ENCODE measurements at places on chromosomes 6 and 20.
A peak's percentile ranks its signal among the peaks of the same experiment; 100 is the strongest.

DNA sequence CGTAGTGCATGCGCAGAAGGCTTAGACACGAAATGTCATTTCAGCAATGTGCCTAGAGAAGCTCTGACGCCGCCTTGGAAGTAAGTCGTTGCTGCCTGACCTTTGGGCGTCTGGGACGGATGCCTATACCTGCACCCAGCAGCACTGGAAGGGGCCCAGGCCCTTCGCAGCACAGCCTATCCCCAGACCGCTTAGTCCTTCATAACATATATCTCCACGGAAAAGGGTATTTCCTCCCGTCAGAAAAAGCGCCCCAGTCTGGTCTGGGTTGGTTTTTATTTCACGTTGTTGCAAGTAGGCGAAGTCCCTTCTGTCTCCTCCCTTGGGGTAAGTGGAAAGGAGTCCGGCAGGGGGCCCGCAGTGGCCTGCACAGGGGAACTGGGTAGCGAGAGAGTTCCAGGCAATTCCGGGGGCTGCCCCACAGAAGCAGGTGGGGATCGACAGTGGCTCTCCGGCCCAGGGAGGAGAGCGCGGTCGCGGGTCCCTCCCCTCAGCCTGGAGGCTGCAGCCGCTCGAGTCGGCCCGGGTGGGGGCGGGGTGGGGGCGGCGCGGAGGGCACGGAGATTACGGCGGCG is 559 bp upstream of the EYA4 start:
- DNase-seq: no peak

GRCh38 chr6:138246650-138247440 is 28.6 kb upstream of the PBOV1 start:
- DNase-seq: no peak

DNA sequence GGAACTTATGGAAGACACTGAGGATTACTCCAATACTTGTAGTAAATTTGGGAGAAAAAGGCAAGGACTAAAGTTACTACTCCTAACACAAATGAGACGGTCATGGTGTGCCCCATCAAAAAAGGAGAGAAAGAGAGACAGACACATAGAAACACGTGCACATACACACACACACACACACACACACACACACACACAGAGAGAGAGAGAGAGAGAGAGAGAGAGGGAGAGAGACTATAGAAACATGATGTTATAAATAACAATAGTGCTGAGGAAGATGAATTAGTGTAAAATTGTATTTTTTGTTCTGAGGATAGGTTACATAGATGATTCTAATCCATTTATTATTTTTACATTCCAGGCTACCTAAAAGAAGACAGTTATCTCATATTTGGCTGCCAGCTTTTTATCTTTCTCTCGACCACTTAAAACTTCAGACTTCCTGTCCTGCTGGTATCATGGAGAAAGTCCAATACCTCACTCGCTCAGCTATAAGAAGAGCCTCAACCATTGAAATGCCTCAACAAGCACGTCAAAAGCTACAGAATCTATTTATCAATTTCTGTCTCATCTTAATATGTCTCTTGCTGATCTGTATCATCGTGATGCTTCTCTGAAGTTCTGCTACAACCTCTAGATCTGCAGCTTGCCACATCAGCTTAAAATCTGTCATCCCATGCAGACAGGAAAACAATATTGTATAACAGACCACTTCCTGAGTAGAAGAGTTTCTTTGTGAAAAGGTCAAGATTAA is 10.5 kb downstream of the PLN start:
- DNase-seq: no peak

- DNase-seq: no peak
These were observed 17.4 kb downstream of the PIGT start for GRCh38 chr20:45433316-45433715.

- DNase-seq: no peak
These were observed 287.1 kb downstream of the GMDS start for GRCh38 chr6:1958257-1958656.

GRCh38 chr6:148501178-148501590 is 158.5 kb downstream of the SASH1 start:
- no peak for DNase-seq

DNA sequence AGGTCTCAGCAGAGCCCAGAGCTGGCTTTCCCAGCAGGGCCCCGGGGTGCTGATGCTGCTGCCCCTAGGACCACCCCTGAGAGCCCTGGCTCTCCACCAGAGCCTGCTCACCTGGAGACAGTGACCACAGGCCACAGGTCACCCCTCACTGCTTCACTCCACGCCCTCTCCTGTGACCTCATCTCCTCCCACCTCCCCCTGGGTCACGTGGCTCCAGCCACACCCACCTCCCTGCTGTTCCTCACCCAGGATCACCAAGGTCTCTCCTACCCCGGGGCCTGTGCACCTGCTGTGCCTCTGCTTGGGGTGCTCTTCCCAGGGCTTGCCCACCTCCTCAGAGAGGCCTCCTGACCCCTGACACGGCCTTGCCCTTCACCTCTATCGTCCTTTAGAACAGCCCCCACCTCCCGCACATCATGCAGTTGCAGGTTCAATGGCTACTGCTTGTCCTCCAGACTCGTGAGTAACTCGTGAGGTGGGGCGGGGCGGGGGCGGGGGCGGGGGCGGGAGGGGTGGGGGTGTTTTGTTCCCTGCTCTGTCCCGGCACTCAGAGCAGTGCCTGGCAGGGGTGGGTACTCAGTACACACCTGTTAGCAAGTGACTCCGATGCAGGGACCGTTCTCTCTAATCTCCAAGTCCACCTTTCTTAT is 468.0 kb downstream of the PREX1 start:
- no peak for DNase-seq

- no peak for DNase-seq
These were observed 118.4 kb upstream of the SLC2A12 start for GRCh38 chr6:134170844-134171243.

DNA sequence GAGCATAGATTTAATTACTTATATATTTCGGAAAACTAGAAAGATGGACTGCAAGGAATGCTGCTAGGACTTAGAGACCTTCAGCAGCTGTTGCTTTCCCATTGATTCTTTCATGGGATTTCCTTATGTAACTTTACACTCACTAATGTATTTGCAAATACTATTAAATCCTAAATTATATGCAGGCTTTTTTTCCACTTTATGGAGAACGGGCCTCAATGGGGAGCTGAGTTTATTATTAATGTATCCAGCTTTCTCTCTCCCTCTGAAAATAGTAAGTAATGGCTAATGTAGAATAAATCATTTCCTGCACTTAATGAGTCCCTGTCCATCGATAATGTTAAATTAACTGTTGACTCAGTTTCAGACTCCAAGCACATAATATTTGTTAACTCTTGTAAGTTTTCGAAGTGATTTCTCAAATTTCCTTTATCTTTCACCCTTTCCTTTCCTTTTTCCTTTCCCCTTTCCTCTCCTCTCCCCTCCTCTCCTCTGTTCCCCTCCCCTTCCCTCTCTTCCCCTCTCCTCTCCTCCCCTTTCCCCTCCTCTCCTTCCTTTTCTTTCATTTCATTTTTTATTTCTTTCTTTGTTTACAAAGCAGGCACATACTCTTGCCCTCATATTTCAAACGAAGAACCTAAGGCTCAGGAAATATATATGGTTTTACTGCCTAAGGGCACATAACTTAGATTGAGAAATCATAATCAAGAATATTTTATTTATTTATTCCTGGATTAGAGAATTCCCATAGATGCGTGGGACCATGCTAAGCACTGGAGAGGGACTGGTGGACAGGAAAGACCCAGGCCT is 503.6 kb downstream of the MMUT start:
- no peak for DNase-seq

DNA sequence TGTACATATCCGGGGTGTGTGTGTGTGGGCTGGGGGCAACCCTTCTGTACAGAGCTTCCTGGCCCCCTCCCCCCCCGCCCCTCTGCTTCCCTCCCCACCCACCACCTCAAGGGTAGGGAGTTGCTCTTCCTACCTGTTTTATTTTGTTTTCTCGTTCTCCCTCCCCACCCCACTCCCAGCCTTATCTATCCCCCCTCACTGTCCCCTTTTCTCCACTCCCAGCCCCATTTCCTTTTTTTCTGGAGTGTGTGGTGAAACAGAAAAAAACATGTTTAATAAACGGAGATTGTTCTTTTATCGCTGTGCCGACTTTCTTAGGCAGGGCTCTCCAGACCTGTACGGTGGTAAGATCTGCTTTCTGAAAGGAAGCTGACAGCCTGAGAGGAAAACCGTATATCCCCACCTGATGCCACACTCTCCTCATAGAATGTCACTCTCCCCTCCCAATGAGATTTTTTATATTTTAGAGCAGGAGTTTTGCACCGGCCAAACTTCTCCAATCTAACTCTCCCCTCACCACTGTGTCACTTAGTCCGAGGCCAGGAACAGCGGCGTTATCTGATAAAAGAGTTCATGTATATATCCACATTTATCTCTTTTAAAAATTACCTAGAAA is 875 bp upstream of the ZBTB9 start:
- DNase-seq: no peak

DNA sequence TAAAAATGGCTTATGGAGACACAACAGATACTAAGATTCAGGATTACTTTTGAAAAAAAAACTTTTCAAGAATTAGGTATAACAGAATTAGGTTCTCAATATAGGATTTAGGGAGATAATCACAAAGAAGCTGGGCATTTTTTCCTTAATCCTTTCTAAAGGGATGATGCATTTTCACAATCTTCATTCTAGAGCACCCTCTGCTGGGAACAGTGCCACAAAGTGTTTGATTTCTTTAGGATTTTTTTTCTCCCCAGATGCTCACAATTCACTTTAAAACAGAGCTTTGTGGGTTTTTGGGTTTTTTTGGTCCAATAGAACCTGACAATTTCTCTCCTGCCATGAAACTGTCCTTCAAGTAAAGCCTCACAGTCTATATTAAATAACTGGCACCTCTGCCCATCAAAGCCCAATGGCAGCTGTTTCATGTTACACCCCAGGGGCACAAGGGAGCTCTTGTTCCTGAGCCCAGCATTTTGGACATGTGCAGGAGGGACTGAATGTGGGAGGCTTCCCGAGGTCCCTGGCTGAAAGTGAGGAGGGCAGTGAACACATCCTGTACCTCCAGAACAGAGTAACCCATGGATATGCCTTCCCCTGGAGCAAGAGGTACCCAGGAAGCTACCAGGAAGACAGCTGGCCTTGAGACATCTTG is 39.7 kb downstream of the PREP start:
- no peak for DNase-seq

GRCh38 chr6:80433010-80433672 is 326.7 kb downstream of the BCKDHB start:
- no peak for DNase-seq

DNA sequence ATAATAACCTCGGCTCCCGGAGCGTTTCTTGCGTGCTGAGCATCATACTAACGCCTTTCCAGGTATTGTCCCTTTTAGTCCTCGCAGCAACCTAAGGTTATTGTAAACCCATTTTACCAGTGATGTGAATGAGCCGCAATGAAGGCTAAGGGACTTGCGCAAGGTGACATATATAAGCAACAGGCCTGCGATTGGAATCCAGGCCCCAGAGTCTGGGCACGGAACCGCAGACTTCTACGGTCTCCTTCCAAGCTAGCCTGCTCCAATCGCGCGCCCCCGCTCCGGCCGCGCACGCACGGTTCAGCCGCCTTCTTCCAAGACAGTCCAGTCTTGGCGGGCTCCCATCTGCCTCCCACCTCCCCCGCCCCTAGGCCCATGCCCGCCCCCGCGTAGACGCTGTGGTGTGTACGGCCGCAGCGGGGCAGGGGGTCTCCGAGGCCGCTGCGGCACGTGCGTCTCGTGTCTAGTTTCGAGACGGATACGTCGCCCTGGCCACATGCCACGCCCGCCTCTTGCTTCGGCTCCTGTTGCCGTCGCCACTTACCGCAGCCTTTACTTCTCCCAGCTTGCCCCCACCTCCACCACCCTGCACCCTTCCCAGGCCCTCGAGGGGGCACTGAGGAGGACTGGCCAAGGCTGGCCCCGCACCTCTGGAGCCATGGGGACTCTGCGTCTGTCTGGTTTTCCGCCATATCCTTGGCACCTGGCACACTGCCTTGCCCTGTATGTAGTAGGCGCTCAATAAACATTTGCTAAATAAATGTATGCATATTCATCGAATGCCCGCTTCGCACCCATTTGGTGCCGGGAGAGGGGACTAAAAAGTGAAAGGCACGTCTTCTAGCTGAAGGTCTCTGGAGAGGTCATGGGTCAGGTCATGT is 855 bp upstream of the GFOD1 start:
- DNase-seq: peak; percentile 3

DNA sequence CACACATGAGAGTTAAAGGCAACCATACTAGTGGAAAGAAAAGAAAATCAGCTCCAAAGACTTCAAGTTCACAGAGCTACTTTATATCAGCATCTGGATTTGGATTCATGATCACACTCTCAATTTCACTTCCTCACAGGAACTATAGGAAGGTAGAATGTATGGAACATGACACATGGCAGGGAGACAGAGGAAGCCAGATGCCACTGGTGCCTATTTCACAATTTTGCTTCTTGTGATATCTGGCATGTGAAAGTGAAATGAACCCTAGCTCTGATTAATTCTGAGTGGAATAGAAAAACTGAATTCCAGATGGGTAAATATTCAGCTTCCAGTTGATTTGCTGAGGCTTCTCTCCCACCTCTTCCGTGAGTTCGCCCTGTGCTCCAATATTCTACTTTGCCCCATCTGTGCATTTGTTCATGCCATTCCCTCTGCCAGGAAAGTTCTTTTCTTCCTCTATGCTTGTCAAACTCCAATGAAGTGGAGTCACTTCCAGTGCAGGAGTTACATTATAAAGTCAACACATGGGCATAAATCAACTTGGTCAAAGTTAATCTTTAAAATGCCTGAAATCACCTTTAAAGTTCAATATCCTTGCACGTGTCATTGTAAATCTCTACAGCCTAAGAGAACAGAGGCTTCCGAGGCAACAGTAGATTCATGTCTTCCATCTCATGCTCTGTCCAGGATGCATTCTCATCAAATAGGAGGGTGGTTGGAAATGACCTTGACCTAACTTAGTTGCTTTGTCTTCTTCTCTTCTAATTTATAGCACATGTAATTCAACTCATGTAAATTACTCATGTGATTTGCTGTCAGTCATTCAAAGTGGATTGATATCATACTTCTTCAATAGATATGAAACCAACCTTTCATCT is 275.3 kb downstream of the HIVEP2 start:
- DNase-seq: no peak

DNA sequence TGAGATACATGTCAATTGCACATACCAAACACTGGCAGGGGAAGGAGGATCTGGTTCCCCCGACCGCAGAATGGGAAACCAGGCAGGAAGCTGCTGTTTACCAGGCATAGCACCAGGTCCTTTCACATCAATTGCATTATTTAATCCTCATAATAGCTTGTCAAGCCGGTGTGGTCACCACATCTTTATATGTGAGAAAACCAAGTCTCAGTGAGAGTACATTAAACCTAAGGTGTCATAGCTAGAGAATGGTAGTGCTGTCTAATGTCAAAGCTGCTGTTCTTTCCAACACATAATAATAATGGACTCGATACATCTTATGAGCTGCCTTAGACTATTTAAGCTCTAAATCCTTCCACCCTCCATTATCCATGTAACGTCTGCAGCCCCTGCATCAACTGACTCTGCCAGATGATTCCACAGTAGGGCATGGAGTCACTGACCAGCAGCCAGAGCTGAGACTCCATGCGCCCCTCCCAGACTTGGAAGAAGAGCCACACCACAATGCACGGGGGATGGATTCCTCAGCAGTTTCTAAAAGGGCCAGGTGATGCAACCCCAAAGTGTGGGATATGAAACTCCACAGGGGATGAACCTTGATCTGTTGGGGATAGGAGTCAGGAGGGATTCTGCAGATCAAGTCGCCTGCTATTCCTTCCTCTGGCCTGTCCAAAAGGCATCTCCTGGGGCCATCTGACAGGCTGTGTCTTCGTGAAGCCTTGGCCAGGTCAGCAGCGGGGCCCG is 71.8 kb downstream of the GPR6 start:
- no peak for DNase-seq

- DNase-seq: peak; percentile 9
These were observed 13.8 kb upstream of the GTF3C6 start for GRCh38 chr6:110944681-110945151.
